ENCODE measurements at places on chromosomes 2 and 18.

GRCh38 chr18:44729631-44730101, 49.0 kb downstream of the SETBP1 start:
- DNase-seq, result no peak

GRCh38 chr18:9120796-9121195, 15.8 kb upstream of the ANKRD12 start:
- no peak for DNase-seq

DNA sequence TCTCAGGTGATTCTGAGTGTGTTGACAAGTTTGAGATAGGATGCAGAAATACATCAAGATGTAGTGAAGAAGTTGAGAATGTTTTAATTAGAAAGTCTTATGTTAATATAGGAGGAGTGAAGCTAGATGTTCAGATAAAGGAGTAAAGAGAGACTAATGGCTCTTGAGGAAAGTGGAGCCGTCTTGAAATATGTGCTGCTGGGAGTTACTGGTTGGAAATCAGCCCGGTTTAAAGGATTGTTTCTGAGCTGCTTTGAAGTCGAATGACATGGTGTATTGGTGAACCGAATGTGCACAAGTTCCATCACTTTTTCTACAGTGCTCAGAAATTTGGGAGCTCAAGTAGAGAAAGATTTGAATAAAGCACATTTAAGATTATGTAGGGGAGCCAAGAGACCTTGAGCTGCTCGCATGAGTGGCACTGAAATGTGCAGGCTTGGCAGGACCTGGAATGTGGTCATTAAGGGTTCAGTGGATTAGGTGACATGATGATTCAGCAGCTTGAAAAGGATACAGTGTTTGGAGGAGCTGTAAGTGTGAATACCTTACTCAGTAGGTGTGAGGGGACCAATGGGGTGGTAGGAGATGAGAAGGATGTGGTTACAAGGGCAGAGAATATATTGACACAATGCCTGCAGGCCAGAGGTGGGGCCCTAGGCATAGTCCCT, 68.6 kb downstream of the CAB39 start:
- DNase-seq, result peak; percentile 75

GRCh38 chr2:54541995-54542394, 85.9 kb downstream of the SPTBN1 start:
- DNase-seq, result no peak

GRCh38 chr2:174612970-174613369, 15.4 kb upstream of the WIPF1 start:
- no peak for DNase-seq

GRCh38 chr2:74474899-74475298, 2.4 kb upstream of the MRPL53 start:
- no peak for DNase-seq

- DNase-seq, result no peak
Measured at GRCh38 chr18:34709104-34709503, 994 bp upstream of the DTNA start.

DNA sequence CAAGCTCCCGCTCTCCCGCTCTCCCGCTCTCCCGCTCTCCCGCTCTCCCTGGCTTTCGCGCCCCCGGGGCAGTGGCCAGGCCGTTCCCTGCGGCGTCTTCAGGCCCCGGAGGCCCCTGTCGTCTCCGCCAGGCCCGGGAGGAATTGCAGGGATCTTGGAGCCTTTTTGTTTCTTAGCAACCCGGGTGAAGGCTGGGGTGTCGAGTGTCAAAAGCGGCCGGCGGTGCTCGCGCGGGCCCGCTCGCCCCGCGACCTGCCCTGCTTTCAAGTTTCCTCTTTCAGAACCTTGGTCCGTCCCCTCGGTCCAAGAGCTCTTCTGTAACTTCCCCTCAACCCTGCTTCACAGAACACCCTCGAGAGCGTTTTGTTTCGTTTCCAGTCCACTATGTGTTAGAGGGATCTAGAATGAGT, 1.4 kb downstream of the RNF138 start:
- peak; percentile 86 for DNase-seq

GRCh38 chr2:204824751-204825453, 279.6 kb downstream of the PARD3B start:
- DNase-seq, result no peak

- peak; percentile 94 for DNase-seq
Measured at GRCh38 chr2:85420536-85421259, 2.2 kb downstream of the SH2D6 start.

- no peak for DNase-seq
Measured at GRCh38 chr2:157459486-157459885, 15.6 kb upstream of the CYTIP start.

GRCh38 chr2:28610583-28611201, 114.8 kb downstream of the PLB1 start:
- DNase-seq, result peak; percentile 92

GRCh38 chr2:202069170-202070067, 3.6 kb upstream of the KIAA2012 start:
- DNase-seq, result peak; percentile 76

- no peak for DNase-seq
Measured at GRCh38 chr2:233413559-233414272, 59.4 kb downstream of the DGKD start.

DNA sequence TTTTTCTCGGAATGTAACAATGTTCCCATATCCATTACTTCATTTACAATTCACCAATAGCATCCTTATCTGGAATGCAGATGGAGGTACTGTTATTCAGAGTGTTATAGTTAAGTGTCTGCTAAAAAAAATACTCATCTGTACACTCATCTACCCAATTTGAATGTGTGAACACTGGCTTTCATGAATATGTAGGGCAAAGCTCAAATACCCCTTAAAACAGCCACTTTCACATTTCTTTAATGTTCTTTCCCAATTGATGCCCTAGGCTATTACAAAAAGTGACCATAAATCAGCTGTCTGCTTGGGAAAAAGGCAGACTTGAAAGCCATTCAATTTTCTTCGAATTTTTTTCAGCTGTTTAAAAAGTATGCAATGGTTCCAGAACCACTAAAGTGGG, 796.3 kb upstream of the FSHR start:
- DNase-seq, result no peak

DNA sequence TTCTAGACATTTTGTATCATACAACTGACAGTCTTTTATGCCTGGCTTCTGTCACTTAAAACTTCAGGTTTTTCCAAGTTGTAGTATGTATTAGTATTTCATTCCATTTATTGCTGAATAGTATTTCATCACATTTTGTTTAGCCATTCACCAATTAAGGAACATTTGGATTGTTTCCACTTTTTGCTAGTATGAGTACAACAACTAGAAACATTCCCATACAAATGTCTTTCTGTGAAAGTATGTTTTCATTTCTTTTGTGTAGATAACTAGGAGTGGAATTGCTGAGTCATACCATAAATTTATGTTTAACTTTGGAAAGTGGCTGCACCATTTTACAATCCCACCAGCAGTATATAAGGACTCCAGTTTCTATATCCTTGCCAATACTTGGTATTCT, 135.9 kb downstream of the ATAD2B start:
- no peak for DNase-seq

- peak; percentile 21 for DNase-seq
Measured at GRCh38 chr18:49178736-49179135, 228.0 kb upstream of the SMAD7 start.

DNA sequence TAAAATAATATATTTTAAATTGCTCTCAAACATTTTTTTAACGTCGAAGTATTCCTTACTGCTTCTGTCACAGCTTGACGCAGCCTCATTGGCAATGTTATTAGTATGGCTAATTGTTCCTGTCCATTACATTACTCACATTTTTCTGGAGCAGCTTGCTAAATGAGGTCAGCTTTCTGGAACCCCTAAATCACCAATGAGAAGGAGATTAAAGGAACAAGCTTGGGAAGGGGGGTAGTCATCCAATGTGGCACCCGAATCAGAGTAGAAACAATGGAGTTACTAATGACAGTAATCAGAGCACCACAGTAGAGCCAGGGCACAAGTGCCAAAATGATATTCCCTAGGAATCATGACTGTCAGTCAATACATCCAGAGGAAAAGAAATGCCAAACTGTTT, 5.1 kb downstream of the NEUROD1 start:
- DNase-seq, result no peak

DNA sequence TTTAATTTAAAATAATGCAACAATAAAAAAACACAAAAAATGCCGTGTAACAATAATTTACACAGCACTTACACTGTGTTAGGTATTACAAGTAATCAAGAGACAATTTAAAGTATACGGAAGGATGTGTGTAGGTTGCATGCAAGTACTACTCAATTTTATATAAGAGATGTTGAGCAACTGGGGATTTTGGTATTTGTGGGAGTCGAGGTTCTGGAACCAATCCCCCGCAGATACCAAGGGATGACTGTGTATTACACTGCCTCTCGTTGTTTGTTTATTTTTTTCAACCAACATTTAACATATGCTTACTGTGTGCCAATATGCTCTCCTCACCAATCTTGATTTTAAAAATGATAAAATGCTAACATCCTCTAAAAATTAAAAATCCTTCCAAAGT, 24.8 kb downstream of the MAP3K2 start:
- no peak for DNase-seq

GRCh38 chr2:188956961-188957360, 17.2 kb upstream of the COL3A1 start:
- DNase-seq, result no peak

DNA sequence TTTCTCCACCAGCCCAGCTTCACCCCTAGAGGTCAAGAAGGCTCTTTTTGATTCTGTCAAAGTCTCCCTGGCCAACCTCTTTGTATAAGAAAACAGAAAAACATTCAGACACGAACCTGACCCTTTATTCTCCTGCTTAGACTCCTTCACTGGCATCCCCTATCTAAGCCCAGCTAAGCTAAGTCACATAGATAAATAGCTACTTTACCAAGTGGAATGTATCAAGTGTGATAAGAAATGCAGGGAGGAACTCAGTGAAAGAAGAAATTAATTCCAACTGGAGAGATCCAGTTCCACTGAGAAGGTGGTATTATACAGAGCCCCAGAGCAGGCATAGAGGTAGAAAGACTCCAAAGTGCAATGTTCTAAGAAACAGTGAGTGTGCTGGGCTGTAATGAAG, 489.5 kb downstream of the TNS1 start:
- DNase-seq, result no peak

GRCh38 chr2:217220228-217221013, 360.6 kb upstream of the TNP1 start:
- DNase-seq, result no peak

- DNase-seq, result peak; percentile 6
Measured at GRCh38 chr2:232463701-232464543, 8.0 kb downstream of the ALPI start.

DNA sequence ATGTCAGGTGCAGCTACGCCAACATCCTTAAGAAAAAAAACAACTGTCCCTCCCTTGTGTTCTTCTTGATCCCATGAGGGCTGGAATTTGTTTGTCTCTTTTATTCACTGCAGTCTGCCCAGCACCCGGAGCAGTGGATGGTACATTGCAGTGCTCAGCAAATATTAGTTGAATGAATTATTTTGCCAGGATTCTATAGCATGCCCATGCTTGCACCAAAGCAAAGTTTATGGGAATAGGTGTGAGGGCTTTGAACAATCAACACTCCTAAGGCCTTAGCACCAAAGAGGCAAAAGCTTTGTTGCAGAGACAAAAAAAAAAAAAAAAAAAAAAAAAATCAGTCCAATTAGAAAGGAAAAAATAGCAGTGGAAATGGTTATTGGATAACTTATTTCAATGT, 28.7 kb upstream of the DCC start:
- DNase-seq, result no peak

Data from kidney (tissue), 22 donors.